ENCODE measurements at places on chromosomes 4 and X. TPM values are rescaled to one million over a fixed set of nuclear protein-coding genes. Genes with fewer than 3 reads are reported as not detected.

DNA sequence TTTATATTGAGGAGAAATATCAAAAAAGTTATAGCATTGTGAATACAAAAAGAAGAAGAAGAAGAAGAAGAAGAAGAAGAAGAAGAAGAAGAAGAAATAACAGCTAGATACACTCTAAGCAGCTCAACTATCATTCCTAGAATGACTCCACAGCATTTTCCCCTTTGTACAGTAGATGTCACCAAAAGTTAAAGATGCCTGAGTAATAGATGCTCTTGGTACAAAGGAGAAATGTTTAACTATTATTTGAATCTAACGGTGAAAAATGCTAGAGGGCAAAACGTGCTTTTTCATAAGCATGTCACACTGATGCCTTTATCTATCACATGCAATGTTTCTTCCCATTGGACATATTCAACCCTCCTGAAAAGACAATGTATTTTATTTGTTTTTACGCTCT lies 178.4 kb upstream of the GPRIN3 start:
- H3K4me3 ChIP-seq = no peak overlapping the region
- no peaks in the 10 kb centered on the region for H3K4me1 ChIP-seq
- H3K27me3 ChIP-seq = no peaks in the 10 kb centered on the region
- H3K27ac ChIP-seq = no peak overlapping the region

- no peak for DNase-seq
- no peak overlapping the region for H3K27ac ChIP-seq
- no peaks in the 10 kb centered on the region for H3K36me3 ChIP-seq
- no peaks in the 10 kb centered on the region for H3K27me3 ChIP-seq
- no peaks in the 10 kb centered on the region for H3K4me1 ChIP-seq
Measured at GRCh38 chr4:178296669-178297068, 854.4 kb upstream of the AGA start.

GRCh38 chr4:100949350-100949935 lies 397.9 kb downstream of the PPP3CA start:
- H3K36me3 ChIP-seq = peaks cover 2% of the 10 kb centered on the region
- H3K27ac ChIP-seq = no peak overlapping the region
- no peak overlapping the region for H3K4me3 ChIP-seq
- H3K27me3 ChIP-seq = no peaks in the 10 kb centered on the region
- no peak for DNase-seq

DNA sequence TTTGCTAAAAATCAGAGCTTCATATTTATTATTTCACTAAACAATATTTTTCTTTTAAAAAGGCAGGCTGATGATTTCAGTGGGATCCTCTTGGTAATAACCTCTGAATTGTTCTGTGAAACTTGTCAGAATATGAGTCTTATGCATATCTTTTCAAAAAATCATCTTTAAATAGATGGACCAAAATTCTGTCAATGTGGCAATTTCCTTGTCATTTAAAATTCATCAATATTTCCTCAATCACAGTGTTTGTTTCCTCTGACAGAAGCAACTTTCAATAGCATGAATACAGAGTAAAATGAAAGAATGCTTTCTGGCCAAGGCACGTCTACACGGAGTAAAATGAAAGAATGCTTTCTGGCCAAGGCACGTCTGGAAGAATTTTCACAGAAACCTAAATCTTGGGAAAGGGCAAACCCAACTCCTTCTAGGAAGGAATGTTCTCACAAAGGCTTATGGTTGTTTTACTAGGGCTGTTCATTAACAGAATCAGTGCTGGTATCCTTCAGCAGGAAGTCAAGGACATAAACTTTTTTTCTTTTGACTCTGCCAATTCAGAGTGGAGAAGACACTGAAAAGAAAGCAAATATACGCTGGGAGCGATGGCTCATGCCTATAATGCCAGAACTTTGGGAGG lies 99.0 kb upstream of the GPR34 start:
- no peaks in the 10 kb centered on the region for H3K4me1 ChIP-seq
- H3K27ac ChIP-seq = peak overlapping the region; percentile 3
- no peak for DNase-seq

- H3K4me1 ChIP-seq = no peaks in the 10 kb centered on the region
- H3K4me3 ChIP-seq = no peak overlapping the region
Measured at GRCh38 chr4:159065513-159066240, 37.2 kb upstream of the RAPGEF2 start.

- peaks cover 3% of the 10 kb centered on the region for H3K4me1 ChIP-seq
- H3K27ac ChIP-seq = no peak overlapping the region
- no peak for DNase-seq
- no peaks in the 10 kb centered on the region for H3K27me3 ChIP-seq
Measured at GRCh38 chr4:39617534-39617933, 21.1 kb downstream of the SMIM14 start.

GRCh38 chr4:15778289-15779241 lies at the start of gene CD38:
TSS of gene CD38 (plus strand) at chr4:15778328. CDS start at chr4:15778415, 87 bp downstream.
- peaks cover 9% of the 10 kb centered on the region for H3K27me3 ChIP-seq
- H3K4me3 ChIP-seq = peak within 1 kb of the TSS; percentile 85
- H3K27ac ChIP-seq = peak within 1 kb of the TSS; percentile 77
- H3K4me1 ChIP-seq = peaks cover 27% of the 10 kb centered on the region
- H3K36me3 ChIP-seq = no peaks in the 10 kb centered on the region
- no peak for DNase-seq

- no peak for DNase-seq
- peak overlapping the region; percentile 96 for H3K27ac ChIP-seq
- H3K36me3 ChIP-seq = peaks cover 5% of the 10 kb centered on the region
- no peaks in the 10 kb centered on the region for H3K27me3 ChIP-seq
Measured at GRCh38 chr4:139316733-139317132, 14.5 kb upstream of the NDUFC1 start.

DNA sequence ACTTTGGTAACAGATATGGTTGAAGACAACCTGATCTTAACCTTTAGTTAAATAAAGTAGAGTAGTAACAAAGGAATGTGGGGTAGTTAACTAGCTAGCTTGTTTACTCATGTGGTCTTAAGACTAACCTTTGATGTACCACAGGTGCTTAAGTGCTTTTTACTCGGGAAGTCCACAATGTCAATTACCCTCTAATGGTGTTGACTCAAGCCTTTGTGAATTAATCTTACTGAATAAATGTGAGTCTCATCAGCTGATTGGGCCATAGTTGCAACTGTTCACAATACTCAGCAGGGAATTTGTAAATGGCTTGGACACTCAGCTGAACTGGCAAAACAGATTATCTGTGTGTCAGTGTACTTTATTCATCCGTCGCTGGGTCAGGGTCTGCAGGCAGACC lies 119.0 kb upstream of the UGT8 start:
- DNase-seq = no peak
- H3K4me1 ChIP-seq = no peaks in the 10 kb centered on the region
- H3K36me3 ChIP-seq = no peaks in the 10 kb centered on the region
- peaks cover 24% of the 10 kb centered on the region for H3K27me3 ChIP-seq
- H3K27ac ChIP-seq = no peak overlapping the region

DNA sequence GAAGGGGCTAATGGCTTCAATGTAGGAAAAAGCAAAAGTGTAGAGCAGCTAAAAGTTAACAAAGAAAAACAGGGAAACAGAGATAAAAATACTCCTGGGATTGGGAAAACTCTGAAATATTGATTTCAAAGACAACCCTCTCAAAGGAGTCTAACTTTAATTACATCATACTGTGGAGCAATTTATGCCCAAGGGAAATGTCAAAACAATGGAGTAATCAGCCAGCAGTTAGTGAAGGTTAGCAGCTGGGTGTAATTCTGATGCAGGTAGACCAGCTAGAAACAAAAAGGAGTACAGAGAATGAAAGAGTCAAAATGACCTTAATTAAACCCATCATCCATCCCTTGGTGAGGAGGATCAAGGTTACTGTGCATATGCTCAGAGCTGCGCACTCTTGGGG lies 169.0 kb downstream of the ADAM29 start:
- DNase-seq = no peak
- H3K36me3 ChIP-seq = no peaks in the 10 kb centered on the region
- no peaks in the 10 kb centered on the region for H3K27me3 ChIP-seq
- H3K4me1 ChIP-seq = no peaks in the 10 kb centered on the region

Gene H2BW2
- not detected for total RNA-seq

Gene AFM
- total RNA-seq = not detected

Gene HERC6
- total RNA-seq = 28.3 TPM

Gene S100G
- not detected for total RNA-seq

Gene PDE6B
- total RNA-seq = 10.2 TPM

Gene N4BP2
- total RNA-seq = 16.6 TPM

Gene CSN1S1
- total RNA-seq = not detected

Gene NUDT11
- 0.44 TPM for total RNA-seq

Gene MAGEC3
- not detected for total RNA-seq

Gene GAGE2A
- total RNA-seq = not detected

Measured in T-helper 17 cell (primary cell).